H54 (cell line): ENCODE measurements at places on chromosomes 16 and 17.

DNA sequence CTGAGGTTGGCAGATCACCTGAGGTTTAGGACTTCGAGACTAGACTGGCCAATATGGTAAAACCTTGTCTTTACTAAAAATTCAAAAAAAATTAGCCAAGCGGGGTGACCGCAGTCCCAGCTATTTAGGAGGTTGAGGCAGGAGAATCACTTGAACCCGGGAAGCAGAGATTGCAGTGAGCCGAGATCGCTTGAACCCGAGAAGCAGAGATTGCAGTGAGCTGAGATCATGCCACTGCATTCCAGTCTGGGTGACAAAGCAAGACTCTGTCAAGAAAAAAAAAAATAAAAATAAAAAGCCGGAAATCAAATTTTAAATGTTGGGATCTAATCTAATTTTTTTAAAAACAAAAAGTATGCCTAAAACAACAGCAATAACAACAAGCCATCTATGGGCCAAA lies 56.3 kb downstream of the ABCC1 start:
- no peak for DNase-seq

- peak; percentile 40 for DNase-seq
Measured at GRCh38 chr17:28416703-28417311, 10.8 kb upstream of the SLC46A1 start.

DNA sequence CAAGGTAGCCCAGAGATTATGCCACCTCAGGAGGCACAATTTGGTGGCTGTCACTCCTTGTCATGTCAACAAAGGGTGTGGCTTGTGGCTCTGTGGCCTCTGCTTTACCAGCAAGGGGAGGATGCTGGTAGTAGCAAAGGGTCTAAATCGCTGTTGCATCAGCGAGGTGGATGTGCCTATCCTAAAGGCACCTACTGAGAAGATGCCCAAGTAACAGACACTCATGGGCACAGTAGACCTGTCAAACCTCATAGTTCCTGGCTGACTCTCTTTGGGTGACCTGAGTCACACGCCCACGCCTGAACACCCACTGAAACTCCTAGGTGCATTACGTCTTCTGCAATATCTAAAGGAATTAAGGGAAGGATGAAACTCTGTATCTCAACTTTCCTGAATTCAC lies 139.5 kb downstream of the PRKCB start:
- DNase-seq, result no peak

- peak; percentile 46 for DNase-seq
Measured at GRCh38 chr17:43791589-43791988, 11.4 kb downstream of the CFAP97D1 start.

DNA sequence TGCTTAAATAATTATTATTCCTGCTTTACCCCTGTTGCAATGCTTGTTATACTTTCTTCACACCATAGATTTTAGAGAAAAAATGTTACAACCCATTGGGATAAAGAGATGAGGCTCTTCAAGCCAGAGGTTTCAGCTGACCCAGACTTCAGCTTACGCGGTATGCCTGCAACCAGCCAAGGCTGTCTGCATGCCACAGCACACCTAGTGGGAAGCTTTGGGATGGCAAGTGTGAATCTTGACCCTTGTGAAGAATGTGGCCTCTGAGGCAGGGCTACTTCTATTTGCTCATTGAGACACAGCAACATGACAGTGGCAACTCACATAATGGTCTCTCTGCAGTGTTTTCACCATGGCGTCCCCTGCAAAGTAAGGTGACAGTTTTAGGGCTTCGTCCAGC lies 193.9 kb upstream of the PIRT start:
- DNase-seq, result no peak

DNA sequence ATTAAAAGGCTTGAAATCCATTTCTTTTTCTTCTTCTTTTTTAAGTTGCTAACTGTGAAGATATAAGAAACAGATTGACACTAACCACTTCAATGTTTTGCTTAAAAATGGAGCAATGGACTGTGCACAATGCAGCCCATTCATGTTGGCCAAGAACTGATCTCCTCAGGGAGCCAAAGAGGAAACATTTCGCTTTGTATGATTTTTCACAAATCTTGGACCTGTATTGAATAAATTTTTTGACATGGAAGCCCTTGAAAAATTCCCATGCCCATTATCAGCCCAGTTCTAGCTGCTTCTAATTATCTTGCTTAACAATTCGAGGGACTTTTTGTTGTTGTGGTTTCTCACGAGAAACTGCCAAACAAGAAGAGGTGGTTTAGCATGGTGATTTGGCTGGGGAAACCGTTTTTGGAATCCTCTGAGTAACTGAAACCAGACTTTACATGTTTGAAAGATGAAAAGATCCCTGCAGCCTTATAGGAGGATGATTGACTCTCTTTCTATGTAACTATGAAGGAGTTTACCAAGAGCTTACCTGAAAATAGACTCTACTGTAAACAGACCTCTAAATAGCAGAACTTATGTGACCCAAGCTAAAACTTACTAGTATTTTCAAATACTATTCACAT lies 1389.4 kb upstream of the GOT2 start:
- no peak for DNase-seq

DNA sequence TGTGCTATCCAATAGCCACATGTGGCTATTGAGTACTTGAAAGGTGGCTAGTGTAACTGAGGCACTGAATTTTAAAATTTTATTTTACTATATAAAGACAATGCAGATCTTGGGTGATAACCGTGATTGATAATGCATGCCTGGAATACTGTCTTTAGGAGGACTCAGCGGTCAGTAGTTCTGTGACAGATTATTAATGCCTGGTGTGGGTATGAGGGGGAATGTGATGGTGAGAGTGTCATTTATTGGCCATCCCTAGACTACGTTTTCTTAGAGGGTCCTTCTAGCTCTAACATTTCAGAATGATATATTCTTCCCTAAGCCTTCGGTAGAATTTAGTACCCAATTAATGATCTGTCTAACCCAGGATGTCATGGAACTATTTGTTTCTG lies 157.6 kb downstream of the CPPED1 start:
- no peak for DNase-seq

DNA sequence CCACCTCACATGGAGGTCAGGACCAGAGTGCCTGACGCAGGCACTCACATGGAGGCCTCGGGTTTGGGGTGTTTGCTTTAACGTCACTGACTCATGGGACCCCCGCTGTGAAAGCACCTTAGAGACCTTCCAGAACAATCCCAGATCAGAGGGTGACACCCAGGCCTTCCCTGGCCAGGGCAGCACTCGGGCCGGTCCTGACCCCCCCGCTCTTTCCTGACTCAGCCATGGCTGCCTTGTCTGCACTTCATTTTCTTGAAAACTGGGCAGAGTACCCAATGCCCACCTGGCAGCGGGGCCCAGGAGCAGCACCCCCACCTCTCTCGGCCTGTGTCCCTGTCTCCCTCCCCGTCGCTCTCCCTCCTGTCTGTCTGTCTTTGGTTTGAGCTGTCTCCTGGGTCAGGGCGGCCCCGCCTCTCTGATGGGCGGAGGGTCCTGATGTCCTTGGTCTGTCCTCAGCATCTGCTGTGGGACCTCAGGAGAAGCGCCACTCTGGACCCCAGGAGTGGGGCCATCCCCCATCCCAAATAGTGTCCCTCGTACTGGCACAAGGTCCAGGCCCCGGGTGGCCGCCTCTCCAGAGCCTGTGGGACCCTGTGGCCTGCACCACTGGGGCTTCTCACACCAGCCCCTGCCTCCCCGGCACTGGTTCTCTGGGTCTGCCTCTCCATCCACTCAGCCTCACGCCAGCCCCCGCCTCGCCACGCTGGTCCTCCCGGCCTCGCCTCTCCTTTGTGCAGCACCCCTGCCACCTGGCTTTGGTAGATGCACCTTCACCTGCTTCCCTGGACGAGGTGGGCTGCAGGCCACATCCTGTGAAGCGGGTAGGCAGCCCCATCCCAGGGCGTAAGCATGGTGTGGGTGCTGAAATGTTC lies 55.9 kb upstream of the ZNF469 start:
- no peak for DNase-seq

DNA sequence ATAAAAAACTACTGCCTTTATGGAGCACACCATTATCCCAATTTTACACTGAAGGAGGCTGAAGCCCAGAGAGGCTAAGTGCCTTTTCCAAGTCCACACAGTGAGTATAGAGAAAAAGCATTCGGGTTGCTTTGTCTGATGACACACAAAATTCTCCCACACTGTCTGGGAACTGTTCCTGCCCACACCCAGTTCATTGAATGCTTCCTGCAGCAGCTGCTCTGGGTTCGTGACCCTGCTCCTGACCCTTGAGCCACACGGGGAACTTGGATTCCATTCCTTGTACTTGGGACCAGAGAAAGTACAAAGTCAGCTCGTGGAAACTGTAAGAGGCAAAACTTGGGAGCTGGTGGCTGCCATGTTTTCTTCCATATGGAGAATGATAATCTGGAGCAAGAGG lies 57.9 kb downstream of the AKAP1 start:
- DNase-seq, result no peak

DNA sequence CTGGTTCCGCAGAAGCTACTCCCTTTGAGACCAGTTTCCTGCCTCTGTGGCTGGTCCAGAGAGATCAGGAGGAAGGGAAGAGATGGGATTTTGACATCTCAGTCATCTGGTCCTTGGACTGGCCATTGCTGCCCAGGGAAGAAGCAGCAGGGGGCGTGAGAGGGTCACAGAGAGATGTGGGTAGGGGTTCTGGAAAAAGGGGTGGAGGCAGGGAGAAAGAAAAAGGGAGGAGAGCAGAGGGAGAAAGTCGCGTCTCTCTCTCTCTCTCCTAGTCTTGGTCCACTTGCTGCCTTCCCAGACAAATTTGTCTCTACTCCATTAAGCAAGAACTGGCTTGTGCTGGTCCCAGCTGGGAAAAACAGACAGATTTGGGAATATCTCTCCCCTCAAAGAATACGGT lies 4.4 kb downstream of the SHBG start:
- DNase-seq, result no peak

DNA sequence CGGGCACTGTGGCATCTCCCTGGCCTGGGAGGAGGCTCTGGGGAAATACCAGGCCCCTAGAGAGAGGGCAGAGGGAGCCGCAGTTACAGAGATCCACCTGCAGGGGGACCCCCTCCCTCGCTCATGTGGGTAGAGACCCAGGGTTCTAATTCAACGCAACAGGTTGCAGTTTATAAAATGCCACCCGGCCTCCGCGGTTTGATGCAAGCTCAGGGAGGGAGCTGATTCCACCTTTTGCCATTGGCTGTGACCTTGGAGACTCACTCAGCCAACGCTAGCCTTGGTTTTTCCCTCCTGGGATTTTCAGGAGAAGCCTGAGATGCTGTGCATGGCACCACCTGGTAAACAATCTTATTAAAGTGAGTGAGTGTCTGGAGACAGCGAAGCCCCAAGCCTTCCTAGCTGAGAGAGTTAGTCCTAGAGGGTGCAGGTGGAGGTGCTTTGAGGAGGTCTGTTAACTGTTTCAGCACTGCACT lies 12.1 kb downstream of the TTLL6 start:
- peak; percentile 85 for DNase-seq

DNA sequence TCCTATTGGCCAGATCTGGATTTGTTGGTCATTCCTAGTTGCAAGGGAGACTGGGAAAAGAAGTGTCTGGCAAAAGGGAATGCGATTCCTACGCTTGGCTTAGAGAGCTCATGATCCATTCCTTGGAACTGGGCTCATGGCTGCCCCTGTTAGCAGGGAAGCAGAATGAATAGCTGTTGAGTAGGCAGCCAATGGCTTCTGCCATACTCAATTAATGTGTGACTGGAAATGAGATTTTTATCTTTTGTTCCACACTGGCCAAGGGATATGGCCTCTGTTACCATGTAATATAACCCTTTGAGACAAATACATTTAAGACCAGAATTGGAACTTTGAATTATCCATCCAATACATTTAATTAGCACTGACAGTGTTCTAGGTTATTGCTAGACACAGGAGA lies 31.0 kb downstream of the FTO start:
- DNase-seq, result no peak

GRCh38 chr17:66610361-66611133 lies 224.4 kb upstream of the CACNG5 start:
- DNase-seq, result no peak

DNA sequence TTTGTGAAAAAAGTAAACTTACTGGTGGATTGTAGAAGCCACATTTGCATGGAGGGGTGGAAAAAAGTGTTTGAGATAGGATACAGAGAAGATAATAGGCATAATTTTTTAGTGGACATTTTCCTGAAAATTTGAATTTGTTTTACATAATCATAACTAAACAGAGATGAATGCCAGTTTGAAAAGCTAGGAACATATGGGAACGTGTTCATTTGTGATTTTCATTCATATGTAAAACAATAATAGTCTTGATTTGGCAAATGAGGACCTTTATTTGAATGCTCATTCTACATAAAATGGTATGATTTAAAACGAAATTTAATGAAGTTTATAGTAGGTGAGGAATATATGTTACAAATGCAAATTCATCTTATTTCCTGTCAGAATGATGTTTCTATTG lies 263.9 kb downstream of the BCAS3 start:
- DNase-seq, result no peak

DNA sequence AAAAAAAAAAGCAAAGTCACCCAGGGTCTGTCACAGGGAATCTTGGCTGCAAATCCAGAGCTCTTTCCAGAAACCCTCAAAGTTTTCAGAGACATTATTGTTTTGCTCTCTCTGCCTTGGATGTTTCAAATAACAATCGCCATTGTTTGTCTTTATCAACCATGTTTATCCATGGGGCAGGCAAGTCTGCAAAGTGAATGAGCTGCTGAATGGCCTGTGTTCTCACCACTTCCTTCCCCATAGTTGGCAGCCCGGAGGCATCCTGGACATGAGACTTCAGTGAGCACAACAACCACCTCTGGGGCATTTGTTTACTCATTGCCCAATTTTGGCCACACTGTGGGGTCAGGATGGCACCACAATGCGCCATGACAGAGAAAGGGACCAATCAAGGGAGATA lies 53.1 kb upstream of the USP7 start:
- no peak for DNase-seq

DNA sequence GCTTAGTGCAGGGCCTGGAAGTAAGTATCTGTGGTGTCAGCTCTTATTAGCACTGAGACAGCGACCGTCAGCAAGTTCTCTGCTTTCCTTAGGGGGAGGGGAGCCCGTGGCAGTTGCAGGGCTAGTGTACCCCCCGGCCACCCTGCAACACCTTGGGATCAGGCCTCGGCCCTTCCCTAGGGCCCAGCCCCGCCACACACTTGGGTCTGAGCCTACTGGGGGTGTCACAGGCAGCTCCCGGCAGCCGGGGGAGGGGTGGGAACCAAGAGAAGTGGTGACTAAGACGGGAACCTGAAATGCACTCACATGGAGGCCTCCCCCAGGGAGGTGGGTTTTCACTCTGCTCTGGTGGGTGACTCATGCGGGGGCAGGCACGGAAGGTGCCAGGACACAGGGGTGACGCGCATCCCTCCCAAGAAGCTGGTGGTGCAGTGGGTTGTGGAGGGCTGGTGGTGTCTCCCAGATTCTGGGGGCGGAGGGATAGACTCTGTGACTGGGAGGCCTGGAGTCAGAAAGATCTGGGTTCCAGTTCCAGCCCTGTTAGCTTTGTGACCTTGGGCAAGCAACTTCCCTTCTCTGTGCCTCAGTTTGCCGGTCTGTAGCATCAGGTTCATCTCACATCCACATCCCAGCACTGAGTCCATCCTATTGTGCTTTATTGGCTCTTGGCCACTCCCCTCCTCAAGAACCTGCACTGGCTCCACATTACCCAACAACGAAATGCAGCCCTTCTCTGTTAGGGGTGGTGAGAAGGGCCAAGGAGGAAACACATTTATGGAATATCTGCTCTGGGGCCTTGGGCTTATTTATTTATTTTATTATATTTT lies 44.5 kb downstream of the LAT start:
- peak; percentile 88 for DNase-seq
